ENCODE measurements at places on chromosomes 4 and X.

- DNase-seq: no peak
These were observed 327.8 kb upstream of the CXorf51B start for GRCh38 chrX:146481735-146482134.

GRCh38 chr4:116064331-116064730 is 950.9 kb upstream of the NDST4 start:
- no peak for DNase-seq

- DNase-seq: no peak
These were observed 235.1 kb downstream of the NR3C2 start for GRCh38 chr4:148207068-148207467.

GRCh38 chrX:42804524-42804923 is 26.6 kb upstream of the PPP1R2C start:
- DNase-seq: no peak

DNA sequence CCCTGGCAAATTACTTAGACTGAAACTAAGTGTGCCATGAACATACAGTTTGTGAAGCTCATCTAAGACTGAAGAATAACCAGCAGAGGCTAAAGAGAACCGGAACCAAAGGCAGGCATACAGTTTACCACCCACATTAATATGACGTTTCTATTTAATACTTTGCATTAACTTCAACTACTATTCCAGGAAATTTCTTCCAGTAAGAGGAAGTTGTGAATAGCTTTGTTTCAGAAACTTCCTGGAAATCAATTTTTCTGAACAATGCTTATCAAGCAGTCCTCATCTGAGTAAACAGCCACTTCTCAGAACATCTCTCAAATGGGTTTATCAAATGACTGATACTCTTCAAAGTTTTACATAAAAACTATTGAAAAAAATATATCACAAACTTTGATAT is 252.7 kb downstream of the OPHN1 start:
- DNase-seq: no peak

DNA sequence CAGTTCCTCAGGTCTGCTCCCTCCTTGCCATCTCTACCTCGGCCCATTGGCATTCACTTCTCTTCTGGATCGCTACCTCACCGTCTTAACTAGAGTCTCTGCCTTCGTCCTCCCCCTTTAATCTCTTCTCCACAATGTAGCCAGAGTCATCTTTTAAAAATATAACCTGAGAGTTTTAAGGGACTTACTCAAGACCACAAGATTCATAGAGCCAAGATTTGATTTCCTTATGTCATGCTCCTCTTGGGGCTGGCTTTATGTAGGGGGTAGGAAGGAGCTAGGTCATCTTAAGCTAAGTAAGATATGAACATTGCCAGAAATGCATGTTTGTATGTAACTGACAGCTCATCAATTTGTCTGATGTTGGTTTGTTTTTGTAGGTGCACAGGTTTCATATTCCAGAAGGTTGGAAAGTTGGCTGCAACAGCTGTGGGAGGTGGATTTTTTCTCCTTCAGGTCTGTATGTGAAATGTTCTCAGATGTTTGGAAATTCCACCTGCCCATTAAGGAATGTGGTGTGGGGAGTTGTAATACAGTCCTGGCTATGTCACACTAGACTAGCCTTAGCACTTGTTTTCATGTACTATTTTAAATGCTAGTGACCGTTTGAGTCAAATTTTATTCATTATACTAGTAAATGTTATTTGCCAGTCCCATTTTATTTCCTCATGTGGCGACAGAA is 19.6 kb downstream of the FUNDC2 start:
- no peak for DNase-seq

- no peak for DNase-seq
These were observed 5.0 kb downstream of the CENPU start for GRCh38 chr4:184728858-184729257.

- no peak for DNase-seq
These were observed 246.8 kb downstream of the ADGRL3 start for GRCh38 chr4:61446941-61447340.

DNA sequence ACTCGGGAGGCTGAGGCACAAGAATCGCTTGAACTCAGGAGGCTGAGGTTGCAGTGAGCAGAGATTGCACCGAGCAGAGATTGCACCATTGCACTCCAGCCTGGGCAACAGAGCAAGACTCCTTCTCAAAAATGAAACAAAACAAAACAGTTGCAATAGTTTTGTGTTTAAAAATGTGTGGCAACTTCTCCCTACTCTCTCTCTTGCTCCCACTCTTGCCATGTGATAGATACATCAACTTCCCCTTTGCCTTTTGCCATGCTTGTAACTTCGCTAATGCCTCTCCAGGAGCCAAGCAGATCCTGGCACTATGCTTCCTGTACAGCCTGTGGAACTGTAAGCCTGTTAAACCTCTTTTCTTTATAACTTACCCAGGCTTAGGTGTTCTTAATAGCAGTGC is 52.5 kb upstream of the INTU start:
- no peak for DNase-seq

- no peak for DNase-seq
These were observed 14.6 kb downstream of the SMAD1 start for GRCh38 chr4:145496292-145496691.
